ENCODE measurements at places on chromosomes 5 and 9. TPM values are rescaled to one million over a fixed set of nuclear protein-coding genes. Genes with fewer than 3 reads are reported as not detected.

GRCh38 chr9:72147676-72148075 is 1.6 kb upstream of the GDA start:
- no peak overlapping the region for H3K4me3 ChIP-seq
- DNase-seq = no peak
- H3K27me3 ChIP-seq = peaks cover 69% of the 10 kb centered on the region
- H3K27ac ChIP-seq = no peak overlapping the region
- H3K4me1 ChIP-seq = peaks cover 19% of the 10 kb centered on the region
- H3K36me3 ChIP-seq = no peaks in the 10 kb centered on the region

The CHSY3 gene
- not detected for polyA plus RNA-seq

The SLC1A3 gene
- not detected for polyA plus RNA-seq

The SH3RF2 gene
- polyA plus RNA-seq = not detected

The PCDHGB7 gene
- polyA plus RNA-seq = not detected

DNA sequence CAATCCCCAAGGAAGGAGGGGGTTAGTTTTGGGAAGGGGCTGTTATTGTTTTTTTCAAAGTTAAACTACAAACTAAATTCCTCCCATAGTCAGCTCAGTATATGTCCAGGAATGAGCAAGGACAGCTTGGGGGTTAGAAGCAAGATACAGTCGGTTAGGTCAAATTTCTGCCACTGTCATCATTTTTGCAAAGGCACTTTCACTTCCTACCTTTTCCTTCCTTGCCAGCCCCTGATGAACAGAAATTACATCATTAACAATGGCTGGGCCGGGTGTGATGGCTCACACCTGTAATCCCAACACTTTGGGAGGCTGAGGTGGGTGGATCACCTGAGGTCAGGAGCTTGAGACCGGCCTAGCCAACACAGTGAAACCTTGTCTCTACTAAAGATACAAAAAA is 51.5 kb upstream of the HRH2 start:
- DNase-seq = no peak
- no peak overlapping the region for H3K4me3 ChIP-seq

The BSPRY gene
- polyA plus RNA-seq = 0.74 TPM

- peaks cover 4% of the 10 kb centered on the region for H3K4me1 ChIP-seq
- no peak overlapping the region for H3K4me3 ChIP-seq
- no peak overlapping the region for H3K27ac ChIP-seq
- no peak for DNase-seq
- peaks cover 62% of the 10 kb centered on the region for H3K27me3 ChIP-seq
Observed at GRCh38 chr9:121607434-121608167, 43.8 kb upstream of the DAB2IP start.

- no peaks in the 10 kb centered on the region for H3K27me3 ChIP-seq
- no peaks in the 10 kb centered on the region for H3K4me1 ChIP-seq
- H3K27ac ChIP-seq = no peak overlapping the region
- H3K4me3 ChIP-seq = no peak overlapping the region
Observed at GRCh38 chr9:18488886-18489285, 14.9 kb downstream of the ADAMTSL1 start.

GRCh38 chr5:159899067-159900049 is 16.9 kb upstream of the ADRA1B start:
- no peak overlapping the region for H3K4me3 ChIP-seq
- H3K27me3 ChIP-seq = peaks cover 50% of the 10 kb centered on the region
- DNase-seq = no peak
- no peak overlapping the region for H3K27ac ChIP-seq
- H3K36me3 ChIP-seq = no peaks in the 10 kb centered on the region

GRCh38 chr5:17294639-17295311 is 77.3 kb downstream of the BASP1 start:
- no peaks in the 10 kb centered on the region for H3K4me1 ChIP-seq
- no peaks in the 10 kb centered on the region for H3K27me3 ChIP-seq
- no peak overlapping the region for H3K4me3 ChIP-seq
- no peak overlapping the region for H3K27ac ChIP-seq

GRCh38 chr5:92518318-92518904 is 1062.6 kb downstream of the NR2F1-AS1 start:
- no peaks in the 10 kb centered on the region for H3K4me1 ChIP-seq
- H3K4me3 ChIP-seq = no peak overlapping the region
- no peak for DNase-seq

The ZBTB26 gene
- polyA plus RNA-seq = 2.6 TPM

DNA sequence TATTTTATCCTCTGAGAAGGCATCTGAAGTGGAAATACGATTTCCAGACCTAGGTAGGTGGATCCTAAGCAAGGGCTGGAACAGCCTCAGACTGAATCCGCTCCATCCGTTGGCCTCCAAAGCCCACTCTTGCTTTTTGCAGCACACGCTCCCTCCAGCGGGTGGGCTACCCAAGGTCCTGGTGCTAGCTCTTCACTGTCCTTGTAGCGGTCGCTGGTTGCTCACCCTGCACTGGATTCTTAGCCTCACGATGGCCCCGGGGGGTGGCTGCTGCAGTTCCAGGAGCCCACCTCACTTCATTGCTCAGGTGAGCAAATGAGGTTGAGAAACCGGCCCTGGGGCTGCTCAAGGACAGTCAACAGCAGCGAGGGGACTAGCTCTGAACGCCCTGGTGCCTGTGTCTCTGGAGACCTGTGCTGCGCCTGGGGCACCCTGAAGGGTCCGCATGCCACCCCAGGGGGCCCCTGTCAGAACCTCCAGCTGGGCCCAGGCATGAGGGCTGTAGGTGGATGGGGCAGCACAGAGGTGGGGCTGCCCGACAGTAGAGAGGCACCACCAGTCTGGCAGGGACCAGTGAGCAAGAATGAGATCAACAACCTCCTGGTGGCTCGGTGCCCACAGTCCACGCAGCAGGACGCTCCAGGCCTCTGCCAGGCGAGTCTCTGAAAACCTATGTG is 4.3 kb downstream of the MGAT4B start:
- H3K4me1 ChIP-seq = peaks cover 37% of the 10 kb centered on the region
- H3K36me3 ChIP-seq = no peaks in the 10 kb centered on the region
- H3K4me3 ChIP-seq = peak overlapping the region; percentile 72
- peak overlapping the region; percentile 32 for H3K27ac ChIP-seq
- no peak for DNase-seq
- no peaks in the 10 kb centered on the region for H3K27me3 ChIP-seq

All from naive B cell (primary cell).